ENCODE measurements at places on chromosomes 7 and 10.

- peak; percentile 71 for DNase-seq
These were observed 60.5 kb downstream of the SORBS1 start for GRCh38 chr10:95500649-95501048.

DNA sequence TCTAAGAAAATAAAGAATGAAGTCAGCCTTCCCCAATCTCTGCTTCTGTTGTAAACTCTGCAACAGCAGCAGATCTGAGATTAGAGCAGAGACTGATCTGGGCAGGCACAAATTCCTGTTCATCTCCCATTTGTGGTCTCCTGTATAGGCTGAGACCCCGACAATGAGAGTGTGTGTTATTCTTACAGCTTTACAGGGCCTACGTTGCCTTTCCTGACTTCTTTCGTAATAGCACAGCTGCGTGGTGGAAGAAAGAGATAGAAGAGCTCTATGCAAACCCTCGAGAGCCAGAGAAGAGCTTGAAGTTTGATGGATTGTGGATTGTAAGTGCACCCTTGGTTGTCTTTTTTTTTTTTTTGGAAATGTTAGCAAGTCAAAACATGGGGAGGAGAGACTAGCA lies 72.1 kb downstream of the PRSS58 start:
- DNase-seq: no peak

DNA sequence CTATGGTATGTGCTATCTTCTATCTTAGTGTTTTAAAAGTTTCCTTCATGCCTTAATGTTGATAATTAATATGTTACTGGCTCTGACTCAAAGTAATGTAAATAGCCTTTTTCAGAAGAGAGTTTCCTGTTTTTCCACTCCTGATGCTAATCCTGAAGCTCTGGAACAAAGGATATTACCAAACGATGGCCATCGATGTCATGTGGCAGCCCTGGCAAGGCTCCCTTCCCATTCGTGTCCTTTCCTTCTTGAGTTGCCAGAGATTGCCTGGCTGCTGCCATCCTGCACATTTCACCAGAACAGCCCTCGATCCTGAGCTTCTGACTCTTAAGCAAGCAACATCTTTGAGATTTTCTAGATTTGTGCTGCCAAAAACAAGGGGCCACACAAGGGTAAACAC lies 46.0 kb downstream of the RNF133 start:
- no peak for DNase-seq

- no peak for DNase-seq
These were observed 159.3 kb downstream of the DYNC1I1 start for GRCh38 chr7:95931460-95932232.

- DNase-seq: peak; percentile 77
These were observed 34.6 kb downstream of the ANXA8 start for GRCh38 chr10:47449102-47449978.

- no peak for DNase-seq
These were observed 49.4 kb downstream of the FRMPD2 start for GRCh38 chr10:48224979-48225560.

DNA sequence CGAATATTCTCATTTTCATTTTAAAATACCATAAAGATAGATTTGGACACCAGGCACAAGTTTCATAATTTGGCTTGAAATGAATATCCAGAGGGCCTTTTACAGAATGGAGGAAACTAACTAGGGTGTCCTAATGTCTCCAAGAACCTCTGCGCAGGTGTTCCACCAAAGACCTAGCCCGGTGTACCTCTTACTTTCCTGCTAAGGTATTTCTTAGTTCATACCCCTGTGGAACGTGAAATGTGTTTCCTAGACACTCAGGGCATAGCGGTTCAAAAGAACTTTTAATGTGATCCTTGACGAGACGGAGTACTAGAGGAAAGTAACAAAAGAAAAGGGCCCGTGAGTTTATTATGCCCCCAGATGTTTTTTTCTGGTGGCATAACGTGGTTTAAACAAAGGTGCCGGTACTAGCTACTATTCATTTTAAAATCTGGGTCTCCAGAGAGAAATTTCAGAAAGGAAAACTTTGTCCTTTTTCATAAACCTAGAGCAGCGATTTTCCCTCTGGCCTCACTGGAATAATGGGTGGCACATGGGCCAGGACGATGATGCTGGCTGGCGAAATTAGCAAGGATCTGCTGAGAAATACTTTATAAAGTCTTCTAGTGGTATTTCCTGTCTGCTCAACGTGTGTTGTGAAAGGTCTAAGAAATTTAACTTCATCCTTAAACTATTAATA lies 1.4 kb downstream of the APBB1IP start:
- DNase-seq: peak; percentile 29

- DNase-seq: peak; percentile 84
These were observed 17.0 kb downstream of the FAM131B start for GRCh38 chr7:143345428-143345900.

- no peak for DNase-seq
These were observed 24.7 kb upstream of the SEM1 start for GRCh38 chr7:96734343-96734742.

GRCh38 chr7:81694711-81695110 lies 75.1 kb downstream of the HGF start:
- no peak for DNase-seq

GRCh38 chr10:124075231-124075955 lies 18.0 kb downstream of the CHST15 start:
- DNase-seq: no peak

DNA sequence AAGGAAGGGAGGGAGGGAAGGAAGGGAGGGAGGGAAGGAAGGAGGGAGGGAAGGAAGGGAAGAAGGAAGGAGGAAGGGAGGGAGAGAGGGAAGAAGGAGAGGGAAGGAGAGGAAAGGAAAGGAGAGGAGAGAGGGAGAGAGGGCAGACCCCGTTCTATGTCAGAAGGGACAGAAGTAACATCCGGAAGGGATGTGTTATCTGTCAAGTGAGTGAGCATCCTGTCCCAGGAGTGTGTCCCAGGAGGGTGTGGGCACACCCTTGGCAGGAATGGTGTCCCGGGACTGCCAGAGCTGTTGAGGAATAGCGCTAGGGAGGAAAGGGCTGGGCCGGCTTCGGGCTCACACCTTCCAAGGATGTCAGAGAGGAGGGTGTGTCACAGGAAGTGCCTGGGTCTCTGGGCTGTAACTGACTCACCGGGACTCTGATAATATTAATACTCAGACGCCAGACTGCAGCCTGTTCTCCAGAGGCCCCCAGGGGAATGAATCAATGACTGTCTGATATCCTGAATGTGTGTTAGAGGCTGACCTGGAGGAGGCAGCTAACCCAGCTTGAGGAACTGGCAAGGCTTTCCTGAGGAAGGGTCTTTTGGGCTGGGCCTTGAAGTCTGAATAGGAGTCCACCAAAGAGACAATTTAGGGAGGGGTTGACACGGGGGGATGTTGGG lies 125.6 kb upstream of the TNRC18 start:
- DNase-seq: peak; percentile 12

DNA sequence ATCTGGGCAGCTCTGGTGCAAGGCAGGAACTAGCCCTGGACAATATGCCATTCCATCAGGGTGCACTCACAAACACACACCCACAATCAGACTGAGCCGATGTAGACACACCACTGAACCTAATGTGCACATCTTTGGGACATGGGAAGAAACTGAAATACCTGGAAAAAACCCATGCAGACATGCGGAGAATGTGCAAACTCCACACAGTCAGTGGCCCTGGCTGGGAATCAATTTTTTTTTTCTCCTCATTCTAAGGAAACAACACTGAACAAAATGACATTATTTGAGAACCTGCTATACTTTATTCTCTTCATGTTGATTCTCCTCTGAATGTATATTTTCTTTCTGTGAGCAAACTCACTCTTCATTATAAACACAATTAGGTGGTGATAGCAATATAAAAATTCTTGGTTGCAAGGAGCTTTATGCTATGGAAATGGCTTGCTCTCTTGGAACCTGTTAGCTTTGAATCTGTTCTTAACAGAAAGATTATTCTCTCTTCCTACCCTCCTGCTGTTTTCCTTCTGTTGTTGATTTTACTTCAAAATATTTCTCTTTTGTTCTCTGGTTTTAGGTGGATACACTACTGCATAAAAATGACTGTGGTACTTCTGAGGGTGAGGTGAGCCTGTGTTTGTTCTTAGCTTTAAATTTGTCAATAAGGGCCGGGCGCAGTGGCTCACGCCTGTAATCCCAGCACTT lies 33.0 kb upstream of the MICU1 start:
- DNase-seq: no peak

- no peak for DNase-seq
These were observed 552 bp downstream of the SLC25A16 start for GRCh38 chr10:68526634-68527307.

GRCh38 chr7:66205741-66206090 lies 582 bp downstream of the TPST1 start:
- no peak for DNase-seq

- DNase-seq: no peak
These were observed 125.7 kb upstream of the NEBL start for GRCh38 chr10:21022821-21023220.

- DNase-seq: no peak
These were observed 143.3 kb upstream of the LRGUK start for GRCh38 chr7:133983685-133984419.

GRCh38 chr10:36738738-36739431 lies 386.5 kb upstream of the ANKRD30A start:
- DNase-seq: no peak

DNA sequence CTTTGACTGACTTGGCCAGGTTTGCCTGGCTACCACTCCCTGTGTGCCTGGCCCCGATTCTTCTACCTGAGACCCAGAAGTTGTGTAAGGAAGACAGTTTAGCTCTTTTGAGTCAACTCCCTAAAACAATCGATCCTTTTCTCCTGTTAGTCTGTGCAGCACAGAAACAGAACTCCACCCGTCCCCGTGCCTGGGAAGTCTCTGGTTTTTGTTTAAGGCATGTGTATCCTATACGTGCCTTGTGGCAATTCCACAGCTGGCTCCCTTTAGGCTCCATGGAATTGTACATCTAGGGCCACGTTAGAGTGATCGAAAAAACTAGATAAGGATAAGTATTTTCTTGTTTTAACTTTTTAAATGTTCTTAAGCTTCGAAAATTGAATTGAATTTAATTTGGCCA lies 131.6 kb downstream of the BICC1 start:
- DNase-seq: no peak

DNA sequence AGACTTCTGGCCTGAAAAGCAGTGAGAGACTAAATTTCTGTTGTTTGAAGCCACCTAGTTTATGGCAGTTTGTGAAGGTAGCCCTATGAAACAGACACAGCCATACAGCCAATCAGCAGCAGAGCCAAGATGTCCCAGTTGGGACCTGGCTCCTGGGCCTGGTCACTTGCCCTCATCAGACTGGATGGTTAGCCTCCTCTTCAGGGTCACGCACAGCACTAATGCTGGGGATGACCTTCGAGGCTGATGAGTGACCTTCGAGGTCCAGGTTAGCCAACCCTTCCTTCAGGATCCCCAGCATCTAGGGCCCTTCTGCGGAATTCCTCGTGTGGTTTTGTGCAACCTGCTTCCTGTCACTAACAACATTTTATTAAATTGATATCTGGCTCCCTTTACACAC lies 229.7 kb downstream of the FANK1 start:
- no peak for DNase-seq

- no peak for DNase-seq
These were observed 188.9 kb upstream of the KMT2E start for GRCh38 chr7:104825099-104825498.

DNA sequence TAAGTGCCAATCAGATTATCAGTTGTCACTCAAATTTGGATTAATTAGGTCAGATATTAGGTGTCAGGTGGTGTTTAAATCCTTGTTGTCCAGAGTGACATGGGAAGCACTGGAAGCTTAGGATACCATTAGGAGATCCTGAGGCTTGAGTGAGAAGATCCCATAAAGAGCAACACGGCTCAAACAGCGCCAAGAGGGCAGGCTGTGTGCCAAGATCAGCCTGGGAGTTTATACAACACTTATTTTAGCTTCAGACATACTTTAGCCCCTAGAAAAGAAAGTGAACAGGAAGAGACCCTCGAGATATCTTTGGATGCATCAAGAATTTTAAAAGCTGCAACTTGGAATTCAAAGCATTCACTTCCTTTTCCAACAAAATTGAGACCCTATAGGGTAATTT lies 14.2 kb upstream of the ACTA2 start:
- DNase-seq: no peak

DNA sequence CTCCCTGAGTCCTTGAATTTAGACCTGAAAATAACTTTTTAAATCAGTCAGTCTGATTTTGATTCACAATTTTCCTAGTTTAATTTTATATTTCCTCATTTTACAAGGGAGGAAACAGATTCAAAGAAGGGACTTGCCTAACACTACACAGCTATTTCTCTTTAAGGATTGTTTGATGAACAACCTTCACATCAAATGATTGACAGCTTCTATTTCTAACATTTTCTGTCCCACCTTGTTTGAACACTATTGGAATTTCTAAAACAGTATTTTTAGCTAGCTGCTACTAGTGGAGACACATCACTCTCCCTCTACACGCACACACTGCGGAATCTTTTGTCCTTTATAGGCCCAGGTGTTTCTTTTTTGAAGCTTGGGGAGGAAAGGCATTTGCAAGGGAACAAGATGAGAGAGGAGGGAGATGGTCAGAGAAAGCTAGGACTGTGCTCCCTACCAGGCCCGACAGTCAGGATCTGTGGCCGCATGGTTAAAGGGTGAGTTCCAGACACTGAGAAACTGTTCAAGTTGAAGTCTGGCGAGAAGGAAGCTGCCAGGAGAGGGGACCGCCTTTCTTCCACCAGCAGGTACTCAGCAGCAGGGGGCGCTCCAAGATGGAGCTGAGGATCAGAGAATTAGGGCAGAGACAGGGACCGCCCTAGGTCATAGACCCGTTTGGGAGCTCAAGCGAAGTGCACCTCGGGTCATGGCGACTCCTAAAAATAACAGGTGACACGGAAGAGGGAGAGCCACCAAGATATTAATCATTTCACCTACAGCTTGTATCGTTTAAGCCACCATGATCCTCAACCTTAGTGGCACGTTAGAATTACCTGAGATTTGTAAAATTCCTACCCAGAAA lies 49.7 kb downstream of the DNAJC12 start:
- DNase-seq: peak; percentile 22

DNA sequence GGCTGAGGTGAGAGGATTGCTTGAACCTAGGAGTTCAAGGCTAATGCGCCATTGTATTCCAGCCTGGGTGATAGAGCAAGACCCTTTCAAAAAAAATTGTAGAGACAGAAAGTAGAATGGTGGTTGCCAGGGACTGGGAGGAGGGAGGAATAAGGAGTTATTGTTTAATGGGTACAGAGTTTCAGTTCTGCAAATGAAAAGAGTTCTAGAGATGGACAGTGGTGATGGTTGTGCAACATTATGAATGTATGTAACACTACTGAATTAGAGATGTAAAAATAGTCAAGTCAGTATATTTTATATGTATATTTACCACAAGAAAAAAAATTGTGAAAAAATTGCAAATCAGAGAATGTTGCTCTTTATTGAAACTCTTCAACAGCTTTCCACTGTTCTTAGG lies 266.5 kb upstream of the NPY start:
- DNase-seq: no peak

DNA sequence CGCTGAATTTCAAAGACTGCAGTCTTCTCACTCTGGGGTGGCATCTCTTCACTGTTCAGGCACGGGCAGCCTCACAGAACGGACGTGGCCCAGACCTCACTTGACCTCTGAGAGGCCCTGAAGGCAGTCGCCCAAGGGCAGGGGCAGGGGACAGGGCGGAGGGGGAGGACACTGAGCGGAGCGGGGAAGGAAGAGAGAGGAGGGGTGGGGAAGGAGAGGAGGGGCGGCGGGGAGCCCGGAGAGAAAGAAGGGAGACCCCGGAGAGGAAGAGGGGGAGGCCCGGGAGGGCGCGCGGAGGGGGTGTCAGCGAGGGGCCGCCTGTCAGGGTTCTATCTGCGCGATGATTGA lies 58.7 kb upstream of the COMTD1 start:
- DNase-seq: no peak
